ENCODE measurements at places on chromosomes 12 and 14.

DNA sequence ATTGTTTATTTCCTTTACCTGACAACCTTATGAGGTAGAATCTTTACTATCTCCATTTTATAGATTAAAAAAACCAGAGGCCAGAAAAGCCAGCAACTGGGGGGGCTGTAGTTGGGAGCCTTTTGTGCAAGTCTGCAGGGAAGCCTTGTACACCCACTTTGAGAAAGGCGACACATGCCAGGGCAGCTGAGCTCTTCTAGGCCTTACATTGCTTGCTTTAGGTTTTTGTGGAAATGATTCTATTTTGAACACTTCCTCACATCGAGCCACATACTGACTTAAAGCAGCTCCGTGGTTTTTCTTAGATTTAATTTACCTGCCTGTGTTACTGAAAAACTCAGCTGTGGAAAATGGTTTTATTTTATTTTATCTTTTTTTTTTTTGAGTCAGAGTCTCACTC lies 34.6 kb downstream of the EP400 start:
- no peak for DNase-seq

- no peak for DNase-seq
These were observed 13.4 kb downstream of the AKAP5 start for GRCh38 chr14:64478634-64479250.

DNA sequence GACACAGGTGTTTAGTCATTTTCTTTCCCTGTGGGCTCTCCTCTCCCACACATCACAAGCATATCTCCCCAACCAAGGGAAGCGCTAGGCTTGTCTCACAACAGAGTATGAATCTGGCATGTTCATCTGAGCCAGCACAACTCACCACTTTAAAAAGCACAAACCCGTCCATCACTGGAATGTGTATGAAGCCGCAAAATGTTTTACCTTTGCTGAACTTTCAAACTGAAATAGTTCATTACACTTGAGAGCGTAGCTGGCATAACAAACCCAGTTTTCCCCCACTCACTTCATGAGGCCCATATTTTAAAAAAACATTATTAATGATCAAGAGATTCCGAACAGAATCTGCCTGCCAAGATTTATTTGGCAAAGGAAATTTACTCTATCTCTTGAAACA lies 15.8 kb downstream of the NID2 start:
- no peak for DNase-seq

DNA sequence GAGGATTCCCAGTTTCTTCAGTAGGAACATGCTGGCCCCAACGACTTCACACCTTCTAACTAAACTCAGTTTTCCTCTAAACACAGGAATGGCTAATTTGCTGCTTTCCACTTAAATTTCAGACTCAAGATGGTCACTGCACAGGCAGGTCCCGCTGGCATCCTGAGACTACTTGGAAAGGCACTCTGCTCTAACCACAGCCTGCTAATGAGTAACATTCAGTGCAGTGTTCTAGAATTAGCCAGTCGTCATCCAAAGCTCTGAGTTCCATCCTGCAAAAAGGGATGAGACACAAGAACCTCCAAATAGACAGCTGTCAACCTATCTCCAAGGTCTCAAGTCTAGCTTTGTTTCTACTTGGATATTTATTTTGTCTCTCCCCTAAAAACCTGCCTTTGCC lies 6.0 kb downstream of the CCDC92 start:
- DNase-seq = no peak

GRCh38 chr12:67632005-67632404 lies 16.5 kb upstream of the DYRK2 start:
- no peak for DNase-seq
